ENCODE measurements at places on chromosomes 12 and 14.

GRCh38 chr12:113133036-113133435 lies 2.5 kb downstream of the RASAL1 start:
- DNase-seq: no peak

- DNase-seq: no peak
Observed at GRCh38 chr12:6555018-6555691, 687 bp downstream of the IFFO1 start.

- DNase-seq: peak; percentile 46
Observed at GRCh38 chr14:58077621-58078020, 74.4 kb downstream of the ARMH4 start.

DNA sequence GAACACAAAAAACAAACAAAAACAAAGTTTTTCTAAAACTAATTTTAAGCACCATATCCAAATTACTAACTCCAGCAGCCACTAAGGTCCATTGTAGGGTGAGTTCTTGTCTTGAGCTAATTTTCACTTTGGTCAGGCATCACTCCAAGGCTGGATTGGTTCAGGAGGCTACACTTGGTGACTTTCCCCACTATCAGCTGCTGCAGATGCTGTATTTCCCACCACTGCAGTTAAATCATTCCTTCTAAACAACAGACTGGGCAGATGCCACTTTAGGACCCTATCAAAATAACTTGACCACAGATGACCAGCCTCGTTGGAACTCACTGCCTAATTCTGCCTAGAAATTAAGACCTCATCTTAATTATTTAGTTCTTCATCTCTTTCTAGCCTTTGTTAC lies 140.5 kb downstream of the SLC16A7 start:
- no peak for DNase-seq

DNA sequence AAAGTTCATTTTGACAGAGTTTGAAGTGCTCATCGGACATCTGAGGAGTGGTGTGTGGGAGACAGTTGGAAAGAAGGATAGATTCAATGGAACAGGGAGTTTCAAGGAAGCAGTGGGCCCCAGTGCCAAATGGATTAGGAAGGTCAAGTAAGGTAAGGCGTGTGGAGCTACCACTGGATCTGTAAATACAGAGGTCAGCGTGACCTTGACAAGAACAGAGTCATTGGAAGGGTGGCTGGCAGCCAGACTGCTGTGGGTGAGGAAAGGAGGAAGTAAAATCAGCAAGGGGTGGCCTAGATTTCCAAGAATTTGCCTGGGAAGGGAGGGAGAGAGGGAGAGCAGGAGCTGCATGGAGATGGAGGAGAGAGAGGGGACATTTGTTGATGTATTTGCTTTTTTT lies 68.2 kb upstream of the IGF1 start:
- peak; percentile 40 for DNase-seq

DNA sequence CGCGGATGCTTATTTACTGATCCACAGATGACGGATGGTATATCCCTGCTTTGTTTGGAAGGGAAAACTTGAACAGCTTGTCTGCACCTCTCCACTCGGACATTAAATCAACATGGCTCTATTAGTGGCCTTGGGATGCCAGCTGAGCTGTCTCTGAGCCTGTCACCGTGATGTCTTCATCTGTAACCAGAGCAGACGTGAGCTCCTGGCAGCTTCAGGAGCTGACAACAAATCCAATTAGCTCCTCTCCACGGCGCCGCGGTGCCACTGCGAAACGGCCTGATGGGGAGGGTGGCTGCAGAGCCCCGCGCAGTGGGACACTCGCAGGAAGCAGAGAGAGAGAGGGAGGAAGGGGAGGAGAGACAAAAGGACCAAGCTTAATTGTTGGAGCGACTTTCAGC lies 112.3 kb downstream of the PAPOLA start:
- no peak for DNase-seq

GRCh38 chr12:52390739-52391617 lies 5.5 kb upstream of the KRT84 start:
- peak; percentile 22 for DNase-seq

- no peak for DNase-seq
Observed at GRCh38 chr14:51327376-51327775, 87.3 kb downstream of the TMX1 start.

DNA sequence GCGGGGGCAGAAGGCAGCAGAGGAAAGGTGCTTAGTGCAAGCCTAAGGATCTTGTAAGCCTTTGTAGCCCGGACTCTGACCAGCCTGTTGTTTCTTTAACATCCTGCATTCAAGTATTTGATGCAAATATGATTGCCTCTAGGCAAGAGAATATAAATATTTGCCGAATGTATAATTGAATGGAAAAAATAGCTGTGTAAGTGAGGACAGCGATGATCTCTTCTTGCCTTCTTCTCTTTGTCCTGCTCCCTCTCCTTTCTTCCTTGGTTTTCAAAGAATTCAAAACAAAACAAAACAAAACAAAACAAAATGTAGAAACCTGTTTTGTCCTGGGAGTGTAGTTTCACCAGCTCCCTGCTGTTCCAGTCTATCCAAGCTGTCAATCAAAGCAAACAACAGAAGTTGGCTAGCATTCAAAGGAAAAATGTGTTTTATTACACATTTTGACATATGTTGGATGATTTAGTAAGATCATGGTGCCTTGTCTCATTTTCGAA lies 74.9 kb upstream of the CPM start:
- no peak for DNase-seq

DNA sequence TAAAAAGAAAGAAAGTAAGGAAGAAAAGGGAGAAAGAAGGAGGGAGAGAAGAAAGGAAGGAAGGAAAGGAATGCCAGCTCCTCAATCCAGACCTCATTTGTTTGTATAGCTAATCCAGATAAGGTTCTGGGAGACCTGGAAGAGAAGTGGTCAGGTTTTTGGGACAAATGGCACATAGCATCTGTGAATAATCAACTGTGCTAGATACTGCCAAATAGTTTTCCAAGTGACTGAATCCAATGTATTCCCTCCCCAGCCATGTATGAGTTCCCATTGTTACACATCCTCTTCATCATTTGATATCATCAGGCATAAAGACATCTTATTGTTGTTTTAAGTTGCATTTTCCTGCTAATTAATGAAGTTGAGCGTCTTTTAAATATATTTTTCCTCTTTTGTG lies 18.6 kb upstream of the PTGR2 start:
- DNase-seq: no peak

DNA sequence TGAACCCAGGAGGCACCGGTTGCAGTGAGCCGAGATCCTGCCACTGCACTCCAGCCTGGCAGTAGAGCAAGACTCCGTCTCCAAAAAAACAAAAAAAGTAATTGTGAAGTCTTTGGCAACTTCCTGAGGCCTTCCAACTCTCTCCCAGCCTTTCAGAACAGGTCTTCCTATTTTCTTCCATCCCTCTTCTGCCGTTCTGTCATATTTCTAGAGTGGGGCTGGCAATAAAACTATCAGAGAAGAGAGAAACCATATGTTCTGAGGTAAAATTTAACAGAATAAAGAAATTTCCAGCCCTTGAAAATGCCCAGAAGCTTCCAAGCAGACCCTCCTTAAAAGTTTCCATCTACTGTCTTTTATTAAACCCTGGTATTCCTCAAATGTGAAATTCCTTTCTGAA lies 100.4 kb downstream of the HMGA2 start:
- DNase-seq: no peak

DNA sequence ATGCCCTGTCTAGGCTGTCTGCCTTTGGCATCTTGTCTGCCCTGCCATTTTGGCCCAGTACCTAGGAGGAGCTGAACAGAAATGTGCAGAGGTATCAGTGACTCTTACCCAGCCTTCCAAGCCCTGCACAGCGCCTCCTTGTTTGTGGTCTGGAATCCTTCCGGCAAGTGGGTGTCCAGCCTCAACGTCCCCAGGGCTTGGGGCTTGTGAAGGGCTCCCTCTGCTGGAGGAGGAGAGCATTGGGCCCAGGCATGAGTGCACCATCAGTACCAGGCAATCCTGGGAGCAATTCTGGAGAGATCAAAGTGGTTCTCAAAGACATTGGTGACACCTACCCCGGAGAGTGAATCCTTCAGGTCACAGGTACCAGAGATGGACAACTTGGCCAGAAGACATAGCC lies 2.4 kb upstream of the TCL1B start:
- peak; percentile 17 for DNase-seq

- no peak for DNase-seq
Observed at GRCh38 chr14:24679248-24679961, 45.4 kb upstream of the GZMB start.

- no peak for DNase-seq
Observed at GRCh38 chr14:70084226-70084625, 104.5 kb downstream of the SLC8A3 start.

GRCh38 chr12:51377099-51377984 lies 13.9 kb downstream of the GALNT6 start:
- no peak for DNase-seq

Data from HT1080 (cell line).